ENCODE measurements at places on chromosomes 2 and 18.

GRCh38 chr18:77650799-77651385 lies 401.2 kb downstream of the GALR1 start:
- DNase-seq: peak; percentile 32

DNA sequence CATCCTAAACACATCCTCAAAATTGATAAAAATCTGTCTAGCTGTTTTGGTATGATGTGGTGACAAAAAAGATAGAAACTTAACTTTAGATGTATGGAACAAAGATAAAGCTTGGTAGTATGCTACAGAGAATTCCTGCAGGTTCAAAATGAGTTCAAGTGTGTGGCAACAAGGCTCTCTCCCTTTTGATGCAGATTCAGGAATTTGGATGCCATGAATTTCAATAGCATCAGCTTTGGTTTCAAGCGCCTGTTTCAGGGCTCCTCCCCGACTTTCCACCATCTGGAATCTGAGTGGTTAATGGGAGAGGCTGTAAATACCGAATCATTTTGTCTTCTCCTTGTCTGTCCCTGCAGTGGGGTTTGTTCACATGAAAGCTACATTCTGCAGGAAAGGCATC lies 180.6 kb downstream of the MTX2 start:
- DNase-seq: no peak

GRCh38 chr18:70288171-70288850 lies 534 bp upstream of the SOCS6 start:
- no peak for DNase-seq

- no peak for DNase-seq
Measured at GRCh38 chr2:235080101-235080500, 128.3 kb downstream of the SH3BP4 start.

DNA sequence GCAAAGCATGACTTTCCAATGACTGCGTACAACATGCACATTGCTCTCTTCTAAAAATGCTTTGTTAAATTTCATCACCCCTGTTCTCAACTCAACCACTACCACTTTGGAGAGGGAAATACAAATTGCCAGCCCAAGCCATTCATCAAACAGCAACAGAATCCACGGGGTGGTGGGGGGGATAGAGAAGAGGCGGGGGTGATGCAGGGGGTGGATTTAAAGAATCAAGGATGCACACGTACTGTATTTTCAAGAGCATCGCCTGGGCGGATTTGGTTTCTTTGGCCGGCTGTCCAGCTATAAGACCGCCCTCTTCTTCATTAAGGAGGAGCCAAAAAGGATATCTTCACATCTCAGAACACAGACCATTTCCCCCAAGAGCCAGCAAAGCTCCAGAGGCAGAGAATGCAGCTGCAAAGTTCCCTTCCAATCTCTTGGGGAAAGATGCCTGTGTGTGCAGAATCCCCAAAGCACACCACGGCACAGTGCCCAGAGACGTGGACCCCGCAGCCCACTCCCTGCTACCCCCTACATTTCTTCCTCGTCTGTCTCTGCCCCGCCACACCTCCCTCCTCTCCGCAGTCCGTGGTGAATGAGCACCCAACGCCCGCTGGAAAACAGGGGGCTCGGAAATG lies 977 bp downstream of the SLC8A1 start:
- DNase-seq: no peak

GRCh38 chr2:96546797-96547196 lies 10.2 kb downstream of the ARID5A start:
- no peak for DNase-seq

GRCh38 chr2:98806236-98806697 lies 75.3 kb upstream of the MGAT4A start:
- peak; percentile 21 for DNase-seq

DNA sequence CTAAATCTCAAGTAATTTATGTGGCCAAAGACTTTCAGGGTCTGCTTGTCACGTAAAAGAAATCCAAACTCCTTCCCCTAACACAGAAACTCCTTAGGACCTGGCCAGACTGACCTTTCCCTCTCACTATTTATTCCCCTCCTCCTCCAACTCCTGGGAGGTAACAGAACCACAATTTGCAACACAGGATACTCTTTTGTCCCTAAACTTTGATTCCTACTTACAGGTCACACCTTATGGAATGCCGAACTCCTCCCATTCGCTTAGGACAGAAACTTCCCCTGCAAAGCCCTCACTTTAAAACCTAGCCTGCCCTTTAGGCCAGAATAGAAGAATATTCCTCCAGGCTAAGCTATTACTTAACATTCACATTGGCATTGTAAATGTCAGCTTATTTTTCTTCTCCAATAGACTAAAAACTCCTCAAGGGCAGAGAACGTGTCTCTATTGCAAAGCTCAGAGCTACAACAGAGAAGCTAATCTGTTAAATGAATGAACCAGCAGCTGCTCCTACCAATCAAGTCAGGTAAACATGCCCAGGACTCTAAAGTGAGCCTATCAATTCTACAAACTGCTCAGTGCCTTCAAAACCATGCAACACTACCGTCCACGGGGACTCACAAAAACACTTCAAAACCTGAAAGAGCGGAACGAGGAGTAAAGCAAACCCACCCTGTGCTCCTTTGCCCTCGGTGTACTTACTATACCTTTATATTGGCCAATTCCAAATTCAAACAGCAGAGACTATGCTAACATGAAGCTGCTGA lies 6.1 kb downstream of the INO80D start:
- DNase-seq: no peak

GRCh38 chr18:7304061-7304370 lies 73.1 kb downstream of the LRRC30 start:
- no peak for DNase-seq

DNA sequence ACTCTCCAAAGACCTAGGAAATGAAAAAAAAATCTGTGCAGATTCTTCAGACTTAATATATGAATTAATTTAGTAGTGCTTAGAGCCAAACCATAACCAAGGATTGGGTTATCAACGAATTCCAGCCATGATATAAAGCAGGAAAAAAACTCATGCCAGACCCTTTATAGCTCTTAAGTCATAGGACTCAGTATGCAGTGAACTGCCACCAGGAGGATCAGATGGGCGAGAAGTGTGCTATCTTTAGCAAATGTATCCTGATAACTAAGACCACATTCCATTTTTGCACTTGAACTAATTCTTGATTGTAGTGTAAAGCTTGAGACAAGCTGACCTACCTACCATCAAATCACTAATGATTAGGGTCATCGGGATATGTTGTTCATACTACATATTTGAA lies 178.1 kb downstream of the IKZF2 start:
- DNase-seq: no peak

GRCh38 chr2:8252997-8253694 lies 428.7 kb upstream of the ID2 start:
- peak; percentile 83 for DNase-seq

DNA sequence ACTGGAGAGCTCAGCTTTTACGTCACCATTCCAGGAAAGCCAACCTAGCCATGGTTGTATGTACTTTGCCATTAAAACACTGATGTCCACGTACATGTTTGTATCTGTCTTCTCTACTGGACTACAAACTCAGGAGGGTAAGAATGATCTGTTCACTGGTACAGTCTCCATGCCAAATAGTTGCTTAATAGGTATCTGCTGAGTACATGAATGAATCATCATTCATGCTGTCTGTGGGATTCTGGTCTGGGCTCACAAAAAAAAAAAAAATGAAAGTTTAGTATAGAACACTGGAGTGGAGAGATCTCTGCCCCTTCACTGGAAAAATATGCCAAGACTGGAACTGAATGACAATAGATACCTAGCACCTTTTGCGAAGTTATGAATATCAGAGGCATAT lies 102.6 kb upstream of the ITGA4 start:
- DNase-seq: no peak

- DNase-seq: no peak
Measured at GRCh38 chr2:20745924-20746555, 76.9 kb downstream of the LDAH start.

DNA sequence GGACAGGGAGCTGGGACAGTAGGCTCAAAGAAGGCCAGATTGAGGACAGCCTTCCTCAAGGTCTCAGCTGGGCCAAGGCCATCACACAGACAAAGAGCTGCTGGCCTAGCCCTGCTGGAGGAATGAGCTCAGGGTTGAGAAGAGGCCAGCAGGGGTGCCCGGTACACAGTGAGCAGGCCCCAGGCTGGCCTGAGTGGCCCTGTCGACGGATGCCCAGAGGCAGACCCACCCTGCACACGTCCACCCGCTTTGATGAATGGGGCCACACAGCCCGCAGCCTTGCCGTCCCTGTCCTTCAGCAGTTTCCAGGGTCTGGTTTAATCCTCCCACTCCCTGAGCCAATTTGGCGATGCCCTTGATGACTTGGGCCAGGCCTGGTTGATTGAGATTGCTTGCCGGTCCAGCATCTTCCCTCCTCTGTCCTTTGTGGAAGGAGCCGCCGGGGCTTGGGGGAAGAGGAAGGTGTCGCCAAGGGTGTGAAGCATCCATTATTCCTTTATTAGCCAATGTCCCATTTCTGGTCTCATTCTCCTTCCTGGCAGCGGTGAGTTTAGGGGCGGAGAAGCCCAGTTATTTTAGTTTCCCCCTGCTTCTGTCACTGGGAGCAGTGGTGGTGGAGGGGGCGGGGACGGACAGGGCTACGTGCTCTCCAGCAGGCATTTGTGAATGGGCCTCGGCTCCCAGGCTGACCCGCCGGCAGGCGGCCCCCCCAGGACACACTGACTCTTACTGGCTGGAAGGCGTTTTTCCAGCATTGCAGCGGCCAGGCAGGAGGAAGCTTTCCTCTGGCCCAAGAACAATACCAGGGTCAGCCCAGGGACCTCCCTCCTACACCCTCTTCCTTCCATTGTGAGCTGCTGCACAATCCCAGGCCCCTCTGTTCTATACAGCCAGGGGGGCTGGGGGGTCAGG lies 141.8 kb downstream of the CTIF start:
- DNase-seq: no peak

GRCh38 chr2:122486086-122486485 lies 730.6 kb downstream of the TSN start:
- no peak for DNase-seq

DNA sequence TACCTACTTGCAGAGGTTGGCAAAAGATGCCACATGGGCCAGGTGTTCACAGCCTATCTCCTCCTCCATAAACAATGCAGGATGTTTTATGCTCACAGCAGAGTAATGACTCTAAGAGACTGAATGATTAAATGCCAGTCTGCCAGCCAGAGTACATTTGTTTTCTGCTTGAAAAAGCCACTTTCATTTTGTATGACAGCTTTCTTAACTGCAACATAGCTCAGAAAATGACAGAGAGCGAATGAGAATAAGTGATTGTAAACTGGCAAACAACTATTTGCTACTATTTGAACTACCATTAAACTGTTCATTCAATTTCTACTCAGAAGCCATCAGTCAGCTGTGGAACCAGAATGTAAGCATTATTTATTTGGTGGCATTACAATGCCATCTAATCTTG lies 50.6 kb upstream of the DCC start:
- DNase-seq: no peak

GRCh38 chr2:201558232-201558631 lies 85.1 kb downstream of the TMEM237 start:
- no peak for DNase-seq

DNA sequence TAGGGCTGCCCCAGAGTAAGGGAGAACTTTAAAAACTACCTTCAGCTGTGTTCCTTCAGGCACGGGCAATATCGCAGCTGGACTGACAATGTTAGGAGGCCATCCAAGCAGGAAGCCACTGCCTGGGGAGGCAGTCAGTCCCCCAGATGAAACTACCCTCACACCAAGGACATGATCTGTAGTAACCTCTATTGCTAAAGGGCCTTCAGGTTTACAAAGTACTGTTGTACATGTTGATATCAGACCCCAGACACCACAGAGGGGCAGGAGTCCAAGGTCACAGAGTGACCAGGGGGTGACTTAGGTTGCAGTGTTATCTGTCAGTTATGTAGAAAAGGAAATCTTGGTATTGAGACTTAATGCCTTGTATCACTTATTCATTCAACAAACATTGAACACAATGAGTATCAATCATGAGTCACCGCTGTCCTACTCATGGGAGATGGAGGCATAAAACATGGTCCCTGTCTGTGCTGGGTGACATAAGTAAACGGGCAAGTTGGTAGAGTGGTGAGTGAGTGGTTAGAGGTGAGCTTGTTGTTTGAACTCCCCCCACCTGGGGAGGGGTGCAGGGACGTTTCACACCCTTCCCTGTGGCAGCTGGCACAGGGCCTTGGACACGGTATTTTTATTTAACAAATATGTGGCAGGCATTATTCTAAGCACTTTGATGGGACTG lies 7.1 kb downstream of the CABLES1 start:
- DNase-seq: no peak

GRCh38 chr2:46993501-46993900 lies 77.9 kb upstream of the MCFD2 start:
- DNase-seq: no peak

DNA sequence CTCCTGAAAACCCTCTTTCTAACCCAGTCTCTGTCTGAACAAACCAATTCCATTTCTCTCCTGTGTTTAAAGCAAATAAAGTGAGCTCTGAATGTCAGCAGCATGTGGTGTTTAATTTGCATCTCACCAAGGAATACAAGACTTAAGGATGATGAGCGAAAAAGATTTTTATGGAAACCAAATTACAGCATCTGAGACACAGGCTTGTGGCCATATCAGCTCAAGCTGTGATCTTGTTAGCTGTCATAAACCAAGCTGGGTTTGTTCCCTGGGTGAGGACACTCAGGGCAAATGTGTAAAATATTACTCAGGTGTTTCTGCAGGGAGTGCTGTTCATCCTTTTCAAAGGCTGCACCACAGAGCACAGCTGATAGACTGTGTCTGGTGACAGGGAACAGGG lies 129.3 kb upstream of the REV1 start:
- DNase-seq: no peak
